ENCODE measurements at places on chromosomes 2 and 18.

DNA sequence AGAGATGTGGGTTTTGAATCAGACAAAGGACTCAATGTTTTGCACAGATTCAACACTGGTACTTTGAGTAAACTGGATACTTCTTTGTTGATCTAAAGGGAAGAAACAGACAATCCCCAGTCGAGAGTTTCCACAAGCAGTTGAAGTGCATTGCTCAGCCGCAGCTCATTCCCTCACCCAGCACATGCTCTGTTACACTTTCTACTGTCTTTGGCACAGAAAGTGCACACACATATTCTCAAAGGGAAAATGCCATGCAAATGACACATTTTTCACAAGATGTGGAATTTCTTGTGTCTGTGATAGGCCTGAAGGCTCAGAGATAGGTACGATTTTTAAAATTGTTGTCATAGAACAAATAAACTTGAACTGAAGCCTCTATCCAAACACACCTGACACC is 258.9 kb upstream of the TRIB2 start:
- DNase-seq, result no peak

GRCh38 chr2:23326330-23326729 is 58.6 kb upstream of the KLHL29 start:
- DNase-seq, result no peak

- DNase-seq, result no peak
Measured at GRCh38 chr2:156511122-156511521, 74.9 kb downstream of the GPD2 start.

DNA sequence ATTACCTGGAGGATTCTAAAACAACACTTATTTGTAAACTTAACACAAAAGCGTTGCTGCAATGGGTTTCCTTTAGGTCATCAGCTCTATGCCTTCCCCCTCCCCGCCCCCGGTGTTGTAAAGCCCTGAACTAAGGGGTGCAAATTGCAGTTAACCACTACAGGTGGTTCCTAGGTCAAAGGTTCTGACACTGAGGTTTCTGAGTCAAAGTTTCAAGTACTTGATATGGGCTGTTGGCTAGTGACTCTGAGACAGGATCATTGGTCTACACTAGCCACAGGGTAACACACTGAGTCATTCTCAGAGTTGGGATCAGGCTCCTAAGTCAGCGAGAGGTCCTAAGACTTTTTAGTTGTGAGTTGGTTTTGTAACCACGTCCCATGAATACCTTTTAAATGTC is 15.4 kb downstream of the IL1B start:
- DNase-seq, result no peak

GRCh38 chr18:48896326-48896874 is 54.4 kb downstream of the SMAD7 start:
- no peak for DNase-seq

- no peak for DNase-seq
Measured at GRCh38 chr2:232542715-232543467, 3.4 kb downstream of the CHRNG start.

GRCh38 chr18:79884963-79885728 is 66.3 kb downstream of the SLC66A2 start:
- DNase-seq, result no peak

DNA sequence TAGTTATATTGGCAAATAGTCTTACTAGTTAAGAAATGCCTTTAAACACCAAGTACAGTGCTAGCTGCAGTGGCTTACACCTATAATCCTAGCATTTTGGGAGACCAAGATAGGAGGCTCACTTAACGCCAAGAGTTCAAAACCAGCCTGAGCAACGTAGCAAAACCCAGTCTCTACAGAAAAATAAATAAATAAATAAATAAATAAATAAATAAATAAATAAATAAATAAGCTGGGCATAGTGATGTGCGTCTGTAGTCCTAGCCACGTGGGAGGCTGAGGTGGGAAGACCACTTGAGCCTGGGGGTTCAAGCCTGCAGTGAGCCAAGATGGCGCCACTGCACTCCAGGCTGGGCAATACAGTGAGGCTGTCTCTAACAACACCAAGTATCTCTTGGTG is 158.6 kb upstream of the ALPP start:
- DNase-seq, result no peak

All from cortex of kidney (tissue), 1 donor.